ENCODE measurements at places on chromosomes 11 and 22.

GRCh38 chr11:33178443-33179180 lies 17.3 kb upstream of the CSTF3 start:
- DNase-seq: peak; percentile 44

DNA sequence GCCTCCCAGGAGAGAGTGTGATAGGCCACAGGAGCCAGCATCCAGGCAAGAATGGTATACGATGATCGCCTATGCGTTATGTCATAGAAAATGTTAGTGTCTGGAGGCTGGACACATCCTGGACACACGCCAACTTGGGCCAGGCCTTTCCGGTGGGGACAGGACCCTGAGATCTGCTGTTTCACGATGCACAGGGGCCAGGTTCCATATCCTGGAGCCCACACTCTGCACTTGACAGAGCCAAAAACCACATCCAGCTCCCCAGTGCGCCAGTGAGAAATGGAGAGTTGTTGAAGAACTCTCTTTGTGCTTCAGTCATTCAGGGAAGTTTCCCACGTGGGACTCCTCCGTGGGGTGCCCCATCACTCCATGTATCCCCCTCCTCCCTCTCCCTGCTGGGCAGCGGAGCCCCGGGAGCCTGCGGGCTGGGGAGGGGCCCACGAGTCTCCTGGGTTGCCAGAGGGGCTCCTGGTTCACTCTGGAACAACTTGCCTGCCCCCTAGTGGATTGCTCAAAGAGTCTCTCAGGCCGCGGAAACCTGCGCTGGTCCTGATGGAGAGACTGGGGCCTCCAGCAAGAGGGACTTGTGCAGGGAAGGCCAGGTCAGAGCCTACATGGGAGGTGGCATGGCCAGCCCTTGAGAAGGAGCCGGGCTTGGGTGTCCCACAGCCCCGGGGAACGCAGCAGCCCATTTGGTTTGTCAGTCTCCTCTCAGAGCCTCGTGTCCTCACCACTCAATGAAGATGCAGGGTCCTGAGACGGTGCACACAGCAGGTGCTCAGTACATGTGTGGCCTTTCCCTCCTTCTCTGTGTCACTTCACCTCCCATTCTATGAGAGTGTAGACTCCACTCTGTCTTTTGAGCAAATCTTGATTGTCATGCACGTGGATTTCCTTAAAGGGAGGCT lies 10.2 kb upstream of the LRRC32 start:
- DNase-seq: peak; percentile 44

DNA sequence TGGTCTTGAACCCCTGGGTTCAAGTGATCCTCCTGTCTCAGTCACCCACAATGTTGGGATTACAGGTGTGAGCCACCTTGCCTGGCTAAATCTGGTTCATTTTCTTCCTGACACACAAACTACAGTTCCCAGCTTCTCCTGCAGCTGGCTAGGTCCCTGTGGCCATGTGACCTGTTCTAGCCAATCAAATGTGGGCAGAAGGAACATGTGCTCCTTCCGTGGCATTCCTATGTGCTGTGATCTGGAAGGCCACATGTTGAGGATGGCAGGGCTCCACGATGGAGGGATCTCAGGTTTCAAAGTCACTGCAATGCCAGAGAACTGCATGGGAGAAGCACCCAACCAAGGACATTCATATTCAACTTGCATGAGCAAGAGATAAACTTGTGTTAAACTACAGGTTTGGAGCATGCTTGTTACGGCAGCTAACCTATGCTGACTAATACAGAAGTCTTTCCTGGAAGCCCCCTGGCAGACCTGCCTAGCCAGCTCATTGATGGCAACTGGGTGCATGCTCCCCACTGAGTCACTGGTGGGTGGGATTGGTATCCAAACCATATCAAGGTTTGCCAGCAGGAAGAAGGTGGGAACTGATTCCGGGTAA lies 86.0 kb downstream of the RPS6KA4 start:
- no peak for DNase-seq

- DNase-seq: no peak
Measured at GRCh38 chr11:133081730-133082452, 450.4 kb downstream of the OPCML start.

DNA sequence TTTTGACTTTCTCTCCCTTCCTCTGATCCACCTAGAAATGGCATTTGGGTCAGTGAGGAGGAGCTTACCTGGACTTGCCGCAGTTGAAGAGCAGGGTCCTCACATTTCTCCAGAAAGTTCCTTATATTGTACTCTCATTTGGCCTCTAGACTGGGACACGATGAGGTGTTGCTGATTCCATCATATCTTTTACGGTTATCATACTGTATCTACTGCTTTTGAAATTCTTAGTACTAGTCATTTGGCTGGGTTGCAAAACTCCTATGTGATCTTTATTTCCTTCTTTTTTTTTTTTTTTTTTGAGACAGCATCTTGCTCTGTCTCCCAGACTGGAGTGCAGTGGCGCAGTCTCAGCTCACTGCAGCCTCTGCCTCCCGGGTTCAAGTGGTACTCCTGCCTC lies 58.7 kb upstream of the FAM181B start:
- no peak for DNase-seq

- no peak for DNase-seq
Measured at GRCh38 chr11:27058456-27058855, 17.8 kb downstream of the BBOX1 start.

- peak; percentile 49 for DNase-seq
Measured at GRCh38 chr11:47941907-47942558, 38.3 kb upstream of the PTPRJ start.

GRCh38 chr11:103940551-103940950 lies 95.9 kb upstream of the DDI1 start:
- DNase-seq: no peak

GRCh38 chr11:71252269-71252769 lies at the start of gene SHANK2:
Gene SHANK2 (minus strand): TSS chr11:71252577. CDS start chr11:71147326, 105,251 bp downstream.
- no peak for DNase-seq

DNA sequence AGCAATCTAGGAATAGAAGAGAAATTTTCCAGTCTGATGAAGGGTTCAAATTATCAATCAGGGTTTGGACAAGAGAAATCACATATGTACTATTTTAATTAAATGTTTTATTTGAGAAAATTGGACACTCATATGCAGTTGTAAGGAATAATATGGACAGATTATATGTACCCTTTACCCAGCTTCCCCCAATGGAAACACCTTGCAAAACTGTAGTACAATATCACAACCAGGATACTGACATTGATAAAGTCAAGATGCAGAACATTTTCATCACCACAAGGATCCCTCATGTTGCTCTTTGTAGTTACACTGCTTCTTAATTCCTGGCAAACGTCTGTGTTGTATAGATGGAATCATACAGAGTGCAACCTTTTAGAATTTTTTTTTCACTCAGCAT lies 1.4 kb upstream of the LIPT2 start:
- DNase-seq: no peak
